NCI-H1436 treated with DMSO at 0.1 percent for 48 hours (cell line): ENCODE measurements at places on chromosomes 1 and 21.

- no peak for DNase-seq
These were observed 179.4 kb upstream of the SGIP1 start for GRCh38 chr1:66354311-66355201.

DNA sequence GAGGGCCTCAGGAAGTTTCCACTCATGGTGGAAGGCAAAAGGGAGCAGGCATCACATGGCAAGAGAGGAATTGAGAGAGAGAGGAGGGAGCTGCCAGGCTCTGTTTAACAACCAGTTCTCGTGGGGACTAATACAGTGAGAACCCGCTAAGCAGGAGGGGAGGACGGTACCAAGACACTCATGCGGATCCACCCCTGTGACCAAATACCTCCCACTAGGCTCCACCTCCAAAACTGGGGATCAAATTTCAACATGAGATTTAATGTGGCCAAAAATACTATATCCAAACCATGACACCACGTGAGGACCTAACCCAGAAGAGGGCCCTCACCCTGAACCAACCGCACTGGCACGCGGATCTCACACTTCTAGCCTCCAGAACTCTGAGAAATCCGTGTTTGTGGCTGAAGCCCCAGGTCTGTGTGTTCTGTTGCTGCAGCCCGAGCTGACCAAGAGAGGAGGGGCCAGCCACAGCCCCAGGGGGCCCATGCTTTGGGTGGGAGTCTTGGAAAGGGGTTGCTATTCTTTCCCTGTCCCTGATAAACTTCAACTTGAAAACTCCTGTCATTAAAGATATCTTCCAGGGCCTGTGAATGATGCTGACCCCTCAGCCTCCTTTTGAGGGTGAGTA is 32.0 kb downstream of the TRIM67 start:
- DNase-seq = no peak

DNA sequence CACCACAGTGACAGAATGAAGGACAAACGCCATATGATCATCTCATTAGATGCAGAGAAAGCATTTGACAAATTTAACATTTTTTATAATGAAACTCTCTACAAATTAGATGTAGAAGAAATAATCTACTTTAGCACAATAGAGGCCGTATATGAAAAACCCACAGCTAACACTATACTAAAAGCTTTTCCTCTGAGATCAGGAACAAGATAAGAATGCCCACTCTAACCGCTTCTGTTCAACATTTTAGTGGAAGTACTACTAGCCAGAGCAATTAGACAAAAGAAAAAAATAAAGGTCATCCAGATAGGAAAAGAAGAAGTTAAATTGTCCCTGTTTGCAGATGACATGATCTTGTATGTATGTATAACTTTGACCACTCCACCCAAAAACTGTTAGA is 109.7 kb downstream of the SLC35F3 start:
- DNase-seq = no peak

DNA sequence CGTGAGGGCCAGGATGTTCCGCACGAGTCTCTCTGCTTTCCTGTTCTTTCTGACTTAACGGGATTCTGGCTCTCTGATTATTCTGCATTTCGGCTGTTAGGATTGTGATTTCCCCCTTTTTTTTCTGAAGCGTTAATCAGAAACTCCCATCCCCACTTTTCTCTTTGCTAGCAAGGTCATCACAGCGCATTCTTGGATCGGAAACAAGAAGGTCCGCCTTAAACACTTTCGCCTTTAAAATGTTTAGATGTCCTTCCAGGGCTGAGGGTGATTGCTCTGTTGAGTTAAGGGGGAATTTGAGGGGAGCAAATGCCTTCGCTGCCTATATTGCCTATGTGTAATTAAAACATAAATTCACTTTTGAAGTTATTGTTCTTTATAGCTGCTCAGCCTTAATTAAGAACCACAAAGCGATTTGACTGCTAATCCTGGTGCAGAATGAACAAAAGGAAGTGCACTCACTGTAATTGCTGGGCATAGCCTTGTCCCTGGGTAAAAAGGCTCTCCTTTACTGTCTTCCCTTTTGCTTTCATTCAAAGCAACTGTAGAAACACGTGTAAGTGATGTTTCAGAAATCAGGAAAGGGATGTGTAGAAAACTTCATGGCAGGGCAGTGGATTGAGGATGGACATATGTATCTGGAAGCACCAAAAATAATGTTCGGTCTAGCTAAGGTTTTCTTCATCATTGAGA is 1.2 kb downstream of the LAMC1 start:
- DNase-seq = no peak

- no peak for DNase-seq
These were observed 19.0 kb downstream of the MRPS6 start for GRCh38 chr21:34092262-34092921.

DNA sequence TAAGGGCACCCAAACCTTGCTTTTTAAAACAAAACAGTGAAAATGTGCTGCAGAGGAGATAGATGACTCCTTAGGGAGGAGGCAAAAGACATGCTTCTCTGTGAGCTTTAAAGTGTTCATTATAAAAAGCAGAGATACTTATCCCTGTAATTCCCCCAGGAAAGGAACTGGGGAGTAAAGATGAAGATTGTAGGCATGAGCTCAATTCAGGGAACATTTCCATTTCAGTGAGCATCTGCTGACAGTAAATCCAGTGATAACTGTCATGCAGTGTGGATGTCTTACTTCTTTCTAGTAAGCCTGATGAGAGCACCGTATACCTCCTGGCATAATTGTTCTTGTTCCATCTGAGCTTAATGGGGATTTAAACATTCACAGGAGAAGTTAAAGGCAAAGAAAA is 1296.5 kb downstream of the MRPL39 start:
- DNase-seq = no peak

DNA sequence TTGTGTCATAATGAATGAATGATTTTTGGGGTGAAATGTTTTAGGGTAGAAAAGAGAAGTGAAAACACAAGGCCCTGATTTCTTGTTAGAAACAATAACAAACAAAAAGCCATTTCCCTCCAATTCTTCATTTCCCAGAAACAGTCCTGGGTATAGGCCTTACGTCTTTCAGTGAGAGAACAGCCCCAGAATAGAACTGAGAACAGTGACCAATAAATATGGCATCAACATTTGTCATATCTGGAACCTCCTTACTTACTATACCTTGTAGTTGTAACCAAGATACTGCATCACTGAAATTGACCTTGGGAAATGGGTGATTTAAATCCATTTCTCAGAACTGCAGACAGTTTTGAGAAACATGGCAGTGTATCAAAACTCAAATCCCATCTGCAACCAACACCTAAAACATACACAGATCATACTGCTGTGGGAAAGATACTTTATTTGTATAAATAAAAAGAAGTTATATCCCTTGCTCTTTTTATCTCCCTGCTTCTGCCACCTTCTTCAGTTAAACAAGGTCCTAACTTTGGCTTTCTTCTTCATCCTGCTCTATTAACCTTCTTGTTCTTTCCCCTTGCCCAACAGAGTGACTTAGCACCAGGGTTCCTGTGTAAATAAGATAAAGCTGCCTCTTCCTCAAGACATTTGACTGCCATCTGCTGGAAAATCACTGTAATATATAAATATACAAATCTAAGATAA is 19.5 kb downstream of the XKR8 start:
- peak; percentile 12 for DNase-seq

DNA sequence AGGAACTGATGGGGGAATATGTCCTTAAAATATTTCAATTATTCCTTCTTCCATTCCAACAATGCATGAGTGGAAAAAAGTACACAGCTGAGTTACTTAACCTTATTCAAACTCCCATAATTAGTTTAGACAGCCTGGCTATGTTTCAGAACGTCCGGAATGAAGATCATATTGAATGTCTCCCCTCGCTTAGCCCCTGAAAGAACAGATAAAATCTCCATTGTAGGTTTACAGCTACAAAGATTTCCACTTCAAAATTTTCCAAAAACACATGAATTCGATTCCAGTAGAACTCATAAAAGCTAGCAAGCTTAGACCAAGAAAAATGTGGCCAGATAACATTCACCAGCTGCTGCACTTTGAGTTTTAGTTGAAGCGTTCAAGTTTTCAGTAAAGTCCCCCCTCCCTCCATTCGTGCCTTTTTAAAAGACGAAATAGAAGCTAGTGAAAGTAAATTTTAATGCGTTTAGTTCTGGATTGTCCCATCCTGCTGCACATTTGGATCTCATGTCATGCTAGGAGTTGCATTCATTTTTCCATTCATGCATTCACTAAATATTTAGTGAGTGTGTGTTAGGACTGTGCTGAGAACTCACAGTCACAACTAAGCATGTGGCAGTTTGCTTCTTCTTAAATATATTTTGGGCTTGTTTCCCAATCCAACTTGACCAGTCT is 29.4 kb upstream of the SSX2IP start:
- DNase-seq = no peak

GRCh38 chr1:66764994-66765578 is 12.8 kb downstream of the DYNLT5 start:
- DNase-seq = no peak

DNA sequence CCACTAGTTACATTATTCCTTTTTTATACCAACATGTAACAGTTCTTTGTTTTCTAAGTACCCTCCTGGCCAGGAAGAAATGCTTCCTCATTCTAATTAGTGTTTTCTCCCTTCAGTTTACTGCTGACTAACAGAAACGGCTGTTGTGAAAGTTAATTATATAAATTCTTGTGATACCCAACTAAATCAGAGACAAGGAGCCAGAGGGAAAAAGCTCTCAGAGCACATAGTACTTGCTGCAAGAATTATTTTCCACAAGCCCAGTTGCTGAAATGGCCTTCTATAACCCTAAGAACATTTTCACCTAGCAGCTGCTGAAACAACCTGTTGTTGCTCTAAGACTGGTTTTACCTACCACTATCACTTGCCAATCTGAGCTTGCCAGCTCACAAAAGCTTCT is 82.4 kb downstream of the FAF1 start:
- DNase-seq = no peak

DNA sequence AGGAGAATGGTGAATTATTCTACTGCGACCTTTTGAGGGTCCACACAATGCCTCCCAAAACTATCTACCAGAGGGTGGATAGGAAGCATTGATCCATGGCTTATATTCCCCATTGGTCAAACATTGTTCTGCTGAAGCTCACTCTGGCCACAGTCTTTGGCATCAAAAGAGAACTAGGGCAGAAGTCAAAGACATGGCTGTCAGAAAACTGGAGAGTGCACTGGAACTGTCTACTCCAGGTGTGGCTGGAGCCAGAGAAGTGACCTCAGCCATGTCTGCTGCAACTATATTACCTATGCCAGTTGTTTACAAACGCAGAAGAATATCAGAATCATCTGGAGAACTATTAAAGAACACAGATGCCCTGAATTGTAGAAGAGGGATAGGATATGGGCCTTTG is 238.7 kb upstream of the USP25 start:
- no peak for DNase-seq

GRCh38 chr1:150543500-150544143 is 5.6 kb upstream of the ADAMTSL4 start:
- DNase-seq = no peak

DNA sequence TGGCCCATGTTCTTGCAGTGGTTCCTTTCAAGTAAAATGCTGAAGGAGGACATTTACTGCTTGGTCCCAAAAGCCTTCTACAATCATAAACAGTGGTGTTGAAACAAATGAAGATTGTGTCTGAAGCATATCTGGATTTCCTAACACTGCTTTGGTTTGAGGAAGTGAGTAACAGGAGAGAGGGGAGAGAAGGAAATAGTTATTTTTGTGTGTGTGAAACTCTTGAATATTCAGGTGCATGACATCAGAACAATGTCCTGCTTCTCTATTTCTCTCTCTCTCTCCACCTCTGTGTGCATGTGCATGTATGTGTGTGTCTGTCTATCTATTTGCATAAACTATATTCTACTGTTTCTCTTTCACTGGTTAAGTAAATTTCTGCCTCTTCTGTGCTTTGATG is 61.4 kb upstream of the TNFSF18 start:
- DNase-seq = no peak

- DNase-seq = no peak
These were observed 59.6 kb downstream of the FBXO2 start for GRCh38 chr1:11594625-11595024.

DNA sequence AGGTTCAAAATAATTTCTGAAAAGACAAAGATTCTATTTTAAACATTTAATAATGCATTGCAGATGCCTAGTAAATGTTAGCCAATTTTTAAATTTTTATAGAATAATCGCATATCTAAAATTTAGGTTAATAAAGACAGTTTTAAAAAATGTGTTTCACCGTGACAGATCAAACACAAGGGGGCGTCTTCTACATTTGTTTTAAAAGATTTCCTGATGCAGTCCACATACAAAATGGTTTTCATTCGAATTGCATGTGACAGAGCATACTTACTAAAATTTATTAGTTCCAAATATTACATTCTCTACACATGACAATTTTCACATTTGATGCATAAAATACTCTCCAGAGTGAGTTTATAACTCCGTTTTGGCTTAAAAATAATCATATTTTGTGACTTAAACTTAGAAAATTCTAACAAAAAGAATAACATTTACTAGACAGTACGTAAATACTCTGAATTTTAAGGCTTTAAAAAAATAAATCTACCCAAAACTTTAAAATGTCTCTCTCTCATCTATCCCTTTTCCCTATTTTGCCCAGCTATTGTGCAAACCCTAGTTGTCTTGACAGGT is 75.5 kb downstream of the ADAMTS1 start:
- no peak for DNase-seq

GRCh38 chr1:19734472-19734999 is 65.2 kb downstream of the TMCO4 start:
- DNase-seq = no peak

GRCh38 chr21:44872649-44873355 is 688 bp downstream of the PTTG1IP start:
- no peak for DNase-seq

GRCh38 chr1:51928896-51929295 is 50.4 kb upstream of the NRDC start:
- no peak for DNase-seq

GRCh38 chr1:245316784-245317183 is 162.0 kb downstream of the KIF26B start:
- DNase-seq = no peak

GRCh38 chr1:14929547-14930246 is 223.8 kb upstream of the TMEM51 start:
- DNase-seq = no peak

DNA sequence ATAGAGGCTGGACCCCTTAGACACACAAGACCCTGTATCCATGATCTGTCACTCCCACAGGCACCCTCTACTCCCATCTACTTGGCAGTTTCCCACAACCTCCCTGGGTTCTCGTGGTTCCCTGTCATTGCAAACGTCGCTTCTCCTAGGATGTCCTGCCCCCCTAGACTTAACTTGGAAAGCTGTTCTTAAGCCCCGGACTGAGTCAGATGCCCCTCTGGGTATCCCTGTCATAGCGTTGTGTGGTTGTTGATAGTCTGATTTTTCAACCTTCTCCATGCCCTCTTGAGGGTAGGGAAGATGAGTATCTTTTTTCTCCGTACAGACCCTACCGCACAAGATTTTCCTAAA is 11.8 kb downstream of the RCC1 start:
- DNase-seq = no peak

- DNase-seq = no peak
These were observed 9.8 kb downstream of the SLAMF1 start for GRCh38 chr1:160637065-160637464.

GRCh38 chr1:222539951-222540597 is 7.8 kb downstream of the HHIPL2 start:
- no peak for DNase-seq
